ENCODE measurements at places on chromosomes 5 and 9.

- no peak for DNase-seq
These were observed 314.7 kb upstream of the RGMB start for GRCh38 chr5:98458726-98459125.

DNA sequence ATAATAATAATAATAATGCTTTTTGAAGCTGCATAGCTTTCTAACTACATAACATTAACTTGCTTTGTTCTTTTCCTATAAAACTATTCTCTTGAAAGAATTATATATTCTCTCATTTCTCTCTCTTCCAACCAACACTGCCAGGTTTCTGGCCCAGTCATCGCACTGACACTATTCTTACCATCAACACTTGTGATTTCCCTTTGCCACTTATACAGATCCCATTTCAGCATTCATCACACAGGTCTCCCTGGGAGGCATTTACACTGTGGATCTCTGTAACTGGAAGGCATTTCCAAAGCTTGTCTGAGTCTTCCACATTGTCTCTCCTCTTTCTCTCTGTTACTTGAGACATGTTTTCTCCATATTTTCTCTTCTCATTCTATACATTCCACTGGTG is 777.8 kb upstream of the ACO1 start:
- no peak for DNase-seq

DNA sequence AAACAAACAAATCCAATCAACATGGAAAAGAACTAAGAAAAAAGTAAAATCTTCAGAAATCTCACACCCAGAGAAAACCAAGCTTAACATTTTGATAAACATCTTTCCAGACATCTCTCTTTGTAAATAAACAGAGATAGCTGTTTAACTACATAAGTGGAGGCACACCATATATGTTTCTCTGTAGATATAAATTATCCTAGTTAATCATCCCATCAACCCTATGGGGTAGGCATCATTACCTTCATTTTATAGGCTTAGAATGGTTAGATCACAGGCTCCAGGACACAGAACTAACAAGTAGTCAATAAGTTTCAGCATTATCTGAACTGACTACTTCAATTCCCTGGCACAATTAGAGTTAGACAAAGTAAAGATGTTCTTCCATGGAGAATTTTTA is 22.4 kb upstream of the NDFIP1 start:
- no peak for DNase-seq

DNA sequence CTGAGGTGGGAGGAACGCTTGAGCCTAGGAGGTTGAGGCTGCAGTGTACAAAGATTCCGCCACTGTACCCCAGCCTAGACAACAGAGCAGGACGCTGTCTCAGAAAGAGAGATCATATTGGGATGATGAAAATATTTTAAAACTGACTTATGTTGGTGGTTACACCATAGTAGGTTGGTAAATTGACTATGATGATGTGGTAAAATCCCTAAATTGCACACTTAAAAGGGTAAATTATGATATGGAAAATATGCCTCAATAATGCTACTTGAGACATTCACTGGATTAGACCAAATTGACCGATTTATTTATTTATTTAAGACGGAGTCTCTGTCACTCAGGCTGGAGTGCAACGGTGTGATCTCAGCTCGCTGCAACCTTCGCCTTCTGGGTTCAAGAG is 21.9 kb upstream of the TOR1B start:
- no peak for DNase-seq

GRCh38 chr5:1874348-1874747 is 8.4 kb downstream of the IRX4 start:
- no peak for DNase-seq

DNA sequence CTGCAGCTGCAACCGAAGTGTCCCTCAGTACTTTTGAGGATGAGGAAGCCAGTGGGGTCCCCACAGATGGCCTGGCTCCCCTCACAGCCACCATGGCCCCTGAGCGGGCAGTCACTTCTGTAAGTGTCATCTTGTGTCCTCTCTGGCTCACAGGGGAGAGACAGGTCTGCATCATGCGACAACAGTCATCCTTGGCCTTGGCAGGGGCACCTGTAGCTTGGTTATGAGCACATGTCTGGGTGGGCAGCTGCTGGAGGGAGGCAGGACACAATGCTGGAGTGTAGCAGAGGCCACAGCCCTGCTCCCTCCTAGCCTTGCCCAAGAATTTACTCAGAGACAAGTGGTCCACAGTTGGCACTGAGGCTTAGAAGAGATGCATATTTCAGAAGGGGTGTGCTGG is 71.7 kb downstream of the COL15A1 start:
- DNase-seq, result no peak

DNA sequence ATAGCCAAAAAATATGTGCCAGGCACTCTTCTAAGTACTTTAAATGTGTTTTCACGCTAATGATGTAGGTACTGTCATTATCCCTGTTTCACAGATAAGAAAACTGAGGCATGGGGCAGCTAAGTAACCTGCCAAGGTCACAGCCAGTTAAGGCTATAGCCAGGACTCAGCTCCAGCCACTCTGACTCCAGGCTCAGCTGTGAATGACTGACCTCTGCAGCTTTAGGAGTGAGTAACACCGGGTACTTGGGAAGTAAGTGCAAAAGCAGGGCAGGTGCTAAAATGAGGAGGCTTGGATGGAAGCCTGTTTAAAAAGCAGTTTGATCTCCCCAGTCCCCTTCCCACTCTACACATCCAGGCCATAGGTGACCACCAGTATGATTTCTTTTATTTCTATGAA is 10.6 kb upstream of the SHC3 start:
- no peak for DNase-seq
